Coronary artery (tissue), 2 donors: ENCODE measurements at places on chromosomes 5 and 9.

DNA sequence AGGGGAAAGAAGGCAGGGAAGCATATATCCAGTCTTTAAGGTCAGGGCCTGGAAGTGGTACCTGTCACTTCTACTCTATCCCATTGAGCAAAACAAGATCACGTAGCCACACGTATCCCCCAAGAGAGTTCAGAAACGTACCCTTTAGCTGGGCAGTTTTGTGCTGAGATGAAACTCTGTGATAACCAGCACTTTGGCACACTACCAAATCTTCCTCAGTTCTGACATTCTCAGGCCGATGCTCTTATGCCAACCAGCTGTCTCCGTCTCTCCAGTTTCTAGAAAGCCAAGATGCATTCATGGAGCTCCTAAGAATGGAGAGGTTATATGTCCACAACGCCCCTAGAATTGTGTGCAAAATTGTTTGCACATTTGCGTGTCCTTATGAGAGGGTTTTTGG is 176.6 kb upstream of the MSX2 start:
- no peak for DNase-seq

GRCh38 chr5:91127456-91128081 is 255.5 kb downstream of the ARRDC3 start:
- DNase-seq = no peak

DNA sequence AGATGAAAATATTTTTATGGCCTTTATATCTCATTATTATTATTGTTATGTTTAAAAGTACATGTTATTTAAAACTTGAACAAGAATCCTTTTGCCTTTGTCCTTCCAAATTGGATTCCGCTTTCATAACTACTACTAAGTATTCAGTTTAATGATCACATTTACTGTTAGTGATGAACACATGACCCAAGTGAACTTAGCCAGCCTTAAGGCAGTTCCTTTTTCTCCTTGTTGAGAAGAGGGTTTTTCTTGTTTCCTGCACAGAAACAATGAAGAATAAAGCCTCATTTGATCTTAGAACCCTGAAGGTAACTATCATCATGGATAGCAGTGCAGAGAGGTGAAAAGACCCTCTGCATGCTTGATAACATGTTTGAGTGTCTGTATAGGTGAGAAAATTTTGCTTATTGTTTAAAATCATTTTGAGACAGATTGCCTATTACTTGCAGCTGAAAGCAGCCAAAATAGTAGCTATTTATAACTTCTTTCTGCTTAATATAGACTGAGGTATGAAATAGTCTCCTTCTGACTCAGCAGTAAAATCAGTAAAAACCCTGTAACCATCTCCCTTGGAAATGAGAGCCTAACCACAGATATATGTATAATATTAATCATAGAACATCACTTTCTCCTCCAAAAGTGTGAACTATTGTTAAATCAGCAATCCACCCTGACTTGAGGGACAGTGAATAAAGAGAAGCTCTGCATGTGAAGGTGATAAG is 266.2 kb downstream of the SPATA31D1 start:
- DNase-seq = no peak

DNA sequence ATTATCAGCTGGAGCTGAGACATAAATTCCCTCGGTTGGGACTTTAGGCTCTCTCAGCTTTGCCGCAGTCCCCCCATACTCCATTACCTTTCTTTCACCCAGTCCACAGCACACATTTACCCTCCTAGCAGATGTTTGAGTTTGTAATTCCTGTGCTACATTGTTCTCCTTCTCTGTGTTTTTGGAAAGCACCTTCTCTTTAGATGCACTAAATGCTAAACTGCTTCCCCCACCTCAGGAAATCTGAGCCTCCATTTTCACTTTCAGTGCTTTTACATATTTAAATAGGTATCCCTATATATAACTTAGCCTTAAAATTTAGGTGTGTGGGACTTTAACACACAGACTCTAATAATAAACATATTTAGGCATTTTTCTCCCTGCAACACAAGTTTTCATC is 356.9 kb downstream of the NFIB start:
- DNase-seq = no peak

- no peak for DNase-seq
These were observed 37.9 kb downstream of the STOM start for GRCh38 chr9:121331992-121332685.

DNA sequence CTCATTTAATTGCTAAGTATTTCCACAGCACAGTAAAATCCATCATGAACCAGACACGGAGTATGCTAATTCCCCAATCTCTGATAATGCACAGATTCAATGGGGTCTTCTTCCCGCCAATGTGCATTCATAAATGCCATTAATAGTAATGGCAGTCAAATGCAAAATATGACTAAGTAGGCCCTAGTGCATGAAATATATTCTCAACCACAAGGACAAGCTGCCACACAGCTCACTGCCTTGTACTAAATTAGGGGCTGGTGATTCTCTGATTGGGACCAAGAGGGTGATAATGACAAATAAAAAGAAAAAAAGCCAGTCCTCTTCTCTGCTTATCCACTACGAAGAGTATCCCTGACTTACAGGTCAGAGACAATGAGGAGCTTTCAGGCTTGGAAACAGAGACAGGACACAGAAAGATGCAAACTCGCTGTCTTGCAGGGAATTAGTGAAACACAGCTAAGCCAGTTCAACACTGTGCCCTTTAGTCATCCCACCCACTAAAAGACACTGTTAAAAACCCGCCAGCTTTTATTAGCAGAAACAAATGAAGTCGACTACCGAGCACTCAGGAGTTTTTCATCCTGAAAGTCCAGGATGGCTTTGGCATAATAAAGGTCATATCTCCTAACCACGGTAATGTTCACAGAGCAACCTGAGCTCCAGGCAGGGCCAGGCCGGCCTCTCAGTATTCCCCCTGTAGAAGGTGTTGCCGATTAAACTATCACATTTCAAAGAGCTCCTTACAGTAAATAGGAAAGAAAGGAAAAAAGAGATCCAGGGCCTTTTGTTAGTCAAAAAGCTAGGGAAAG is 148.1 kb downstream of the EBF1 start:
- DNase-seq = no peak

DNA sequence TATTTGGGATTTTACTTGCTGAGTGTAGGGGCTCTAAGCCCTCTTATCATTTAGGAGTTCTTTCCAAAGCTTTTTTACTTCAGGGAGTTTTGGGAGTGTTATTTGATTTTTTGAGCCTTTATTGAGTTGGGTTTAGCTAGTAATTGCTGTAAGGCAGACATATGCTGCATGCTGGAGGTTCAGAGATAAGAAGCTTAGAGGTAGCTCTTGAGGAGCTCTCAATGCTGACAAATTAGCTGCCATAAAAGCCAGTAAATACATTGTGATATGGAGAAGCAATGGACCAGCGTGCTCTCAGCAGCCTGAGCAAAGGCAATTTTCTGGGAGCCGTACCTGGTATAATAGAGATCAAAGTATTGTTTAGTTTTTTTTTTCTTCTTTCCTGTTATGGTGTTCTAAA is 11.6 kb downstream of the ARHGEF28 start:
- DNase-seq = no peak

DNA sequence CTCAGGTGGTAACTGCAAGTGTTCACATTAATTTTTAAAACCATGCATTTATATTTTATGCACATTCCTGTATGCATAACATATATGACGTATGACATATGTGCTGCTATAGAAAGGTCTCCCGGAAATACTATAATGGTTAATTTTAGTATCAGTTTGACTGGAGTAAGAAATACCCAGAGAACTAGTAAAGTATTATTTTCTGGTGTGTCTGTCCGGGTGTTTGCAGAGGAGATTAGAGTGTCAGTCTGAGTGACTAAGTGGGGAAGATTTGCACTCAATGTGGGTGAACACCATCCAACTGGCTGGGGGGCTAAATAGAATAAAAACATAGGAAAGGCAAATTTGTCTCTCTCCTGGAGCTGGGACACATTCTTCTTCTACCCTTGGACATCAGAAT is 26.9 kb downstream of the UIMC1 start:
- DNase-seq = no peak

DNA sequence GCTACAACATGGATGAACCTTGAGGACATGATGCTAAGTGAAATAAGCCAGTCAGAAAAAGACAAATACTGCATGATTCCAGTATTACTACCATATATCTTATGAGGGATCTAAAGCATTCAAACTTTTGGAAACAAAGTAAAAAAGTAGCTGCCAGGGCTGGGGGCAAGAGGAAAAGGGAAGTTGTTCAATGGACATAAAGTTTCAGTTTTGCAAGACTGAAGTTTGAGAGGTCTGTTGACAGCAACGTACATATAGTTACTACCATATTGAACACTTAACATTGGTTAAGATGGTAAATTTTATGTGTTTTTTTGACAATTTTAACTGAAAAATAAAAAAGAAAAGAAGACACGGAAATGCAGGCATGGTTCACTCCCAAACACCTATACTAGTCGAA is 77.6 kb downstream of the MAPKAP1 start:
- DNase-seq = no peak

DNA sequence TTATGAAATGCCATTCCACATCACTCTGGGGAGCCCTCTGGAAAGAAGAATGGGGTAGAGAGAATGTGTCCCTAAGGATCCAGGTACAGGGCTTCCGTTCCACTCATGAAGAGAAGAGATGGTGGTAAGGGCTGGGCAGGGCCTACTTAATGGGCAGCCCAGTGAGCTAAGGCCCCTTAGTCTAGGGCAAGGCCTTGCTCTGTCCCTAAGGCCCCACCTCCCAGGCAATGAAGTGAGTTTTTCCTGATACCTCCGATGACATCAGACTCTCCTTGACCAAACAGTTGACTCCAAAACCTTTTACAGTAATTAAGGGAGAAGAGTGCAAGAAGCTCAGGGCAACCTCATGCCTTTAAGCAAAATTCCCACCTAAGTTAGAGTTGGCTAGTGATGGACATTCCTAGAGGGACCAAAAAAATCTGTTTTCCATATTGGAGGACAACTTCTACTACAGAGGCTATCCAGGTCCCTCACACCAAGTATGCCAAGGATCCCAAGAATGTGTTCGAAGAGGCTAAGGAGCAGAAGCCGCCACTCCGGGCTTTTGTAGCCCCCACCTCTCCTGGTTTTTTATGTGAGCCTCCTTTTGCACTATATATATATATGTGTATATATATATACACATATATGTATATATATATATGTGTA is 5.9 kb downstream of the KLF9 start:
- DNase-seq = no peak

DNA sequence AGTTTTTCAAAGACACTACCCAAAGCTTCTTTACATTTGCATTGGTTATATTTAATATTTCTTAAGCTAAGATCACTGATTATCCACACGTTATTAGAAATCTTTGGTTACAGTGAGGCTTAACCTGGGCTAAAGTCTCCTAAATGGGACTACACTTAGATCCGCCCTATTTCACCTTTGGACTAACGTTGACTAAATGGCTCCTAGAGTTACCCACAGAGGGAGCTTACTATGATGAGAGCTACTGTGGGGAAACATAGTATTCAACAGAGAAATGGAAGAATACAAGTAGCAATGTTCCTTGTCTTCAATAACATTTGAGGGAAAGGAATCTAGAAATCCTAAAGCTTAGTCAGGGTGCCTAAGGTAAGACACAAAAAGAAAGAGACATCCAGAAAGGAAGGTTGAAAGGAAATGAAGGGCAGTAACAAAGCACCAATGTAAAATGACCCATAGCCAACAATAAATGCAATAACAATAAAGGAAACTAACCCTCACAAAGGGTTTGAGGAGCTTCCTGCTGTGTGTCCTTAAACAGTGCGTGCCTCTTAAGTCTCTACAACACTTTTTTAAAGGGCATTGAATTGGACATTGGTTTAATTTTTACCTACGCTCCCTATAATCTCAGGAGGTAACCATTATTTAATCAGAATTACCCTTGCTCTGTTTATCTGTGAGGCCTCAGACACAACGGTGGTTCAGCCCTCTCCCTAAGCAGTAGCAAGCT is 217.1 kb downstream of the PJA2 start:
- DNase-seq = no peak

DNA sequence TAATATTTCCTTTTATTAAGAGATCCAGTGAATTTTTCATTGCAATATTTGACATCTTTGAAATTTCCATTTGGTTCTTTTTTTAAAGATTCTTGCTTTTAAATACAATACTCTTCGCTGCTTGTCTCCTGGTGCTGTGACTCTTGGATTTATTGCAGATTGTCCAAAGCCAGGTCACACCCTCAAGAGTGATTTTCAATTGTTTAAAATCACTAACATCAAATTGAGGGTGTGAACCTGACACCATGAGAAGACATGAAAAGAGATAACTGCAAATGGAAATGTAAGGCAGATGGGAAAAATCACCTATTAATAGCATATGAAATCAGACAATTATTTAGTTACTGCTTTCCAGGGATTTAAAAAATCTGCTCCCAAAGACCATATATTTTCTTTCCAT is 42.6 kb downstream of the ANXA1 start:
- no peak for DNase-seq

- no peak for DNase-seq
These were observed 26.5 kb downstream of the HSD17B4 start for GRCh38 chr5:119478781-119479180.

DNA sequence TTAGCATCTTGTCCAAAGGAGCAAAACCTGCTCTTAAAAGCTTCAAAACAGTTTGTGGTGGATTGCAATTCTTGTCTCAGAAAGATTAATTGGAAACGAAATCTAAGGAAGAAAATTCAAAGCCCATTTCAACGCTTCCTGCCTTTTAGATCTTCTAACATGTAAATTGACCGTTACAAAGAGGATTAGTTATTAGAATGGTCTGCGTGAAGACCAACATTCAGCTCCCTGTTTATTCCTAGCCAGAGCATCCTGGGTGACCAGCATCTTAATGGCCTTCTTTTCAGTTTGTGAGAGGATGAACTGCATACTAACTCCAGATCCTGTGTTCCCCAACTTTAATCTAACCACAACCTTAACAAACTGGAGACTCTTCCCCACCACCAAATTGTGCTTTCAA is 109.9 kb upstream of the SLC1A3 start:
- DNase-seq = no peak

- no peak for DNase-seq
These were observed 387.5 kb downstream of the PLK2 start for GRCh38 chr5:58072300-58072965.

- no peak for DNase-seq
These were observed 120.0 kb downstream of the PDZD2 start for GRCh38 chr5:31758803-31759425.

DNA sequence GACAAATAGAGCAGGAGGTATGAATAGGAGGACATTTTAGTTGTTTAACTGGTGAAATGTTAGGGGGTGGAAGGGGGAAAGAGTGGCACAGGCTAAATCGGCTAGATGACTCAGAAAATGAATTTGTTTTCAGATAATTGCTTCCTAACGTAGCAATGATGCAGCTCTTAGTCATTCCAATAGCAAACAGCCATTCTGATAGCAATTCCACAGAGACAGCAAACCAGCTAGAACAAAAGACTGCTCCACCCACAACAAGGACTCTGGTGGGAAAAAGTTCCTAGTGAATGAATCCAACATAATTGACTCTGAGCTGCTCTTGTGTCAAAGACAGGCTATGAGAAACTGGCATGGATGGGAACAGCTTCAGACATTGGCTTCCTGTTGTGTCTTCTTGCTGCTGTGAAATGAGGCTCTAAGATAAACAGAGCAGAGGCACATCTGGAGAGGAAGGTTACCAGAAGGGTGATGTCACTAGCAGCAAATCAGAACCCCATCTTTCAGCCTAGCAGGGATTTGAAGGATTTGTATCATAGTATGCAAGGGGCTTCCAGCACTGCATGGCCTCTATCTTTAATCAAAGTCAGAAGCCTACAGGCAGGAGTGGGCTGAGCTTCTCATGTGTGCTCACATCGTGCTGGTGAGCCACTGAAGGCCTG is 28.1 kb upstream of the F2RL1 start:
- DNase-seq = no peak
